Activated naive CD8-positive, alpha-beta T cell treated with anti-CD3 and anti-CD28 coated beads, Interleukin-2, amount 50 U/mL, for 16 hours (primary cell): ENCODE measurements at places on chromosomes 4 and X.

DNA sequence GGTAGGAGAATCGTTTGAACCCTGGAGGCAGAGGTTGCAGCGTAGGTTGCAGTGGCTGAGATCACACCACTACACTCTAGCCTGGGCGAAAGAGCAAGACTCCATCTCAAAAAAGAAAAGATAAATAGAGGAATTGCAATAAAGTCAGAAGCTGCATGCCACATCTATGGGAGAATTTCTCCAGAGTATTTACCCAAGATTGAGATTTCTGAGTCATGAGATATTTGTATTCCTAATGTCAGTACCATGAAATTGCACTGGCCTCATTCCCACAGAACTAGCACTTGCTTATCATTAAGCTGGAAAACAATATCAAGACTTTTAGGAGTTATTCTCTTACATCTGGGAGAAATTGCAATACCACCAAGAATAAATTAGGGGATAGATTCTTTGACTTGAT lies 37.4 kb downstream of the ASIC5 start:
- no peak for DNase-seq

- no peak for DNase-seq
These were observed 674.3 kb upstream of the MAGEB2 start for GRCh38 chrX:29541038-29541437.

GRCh38 chr4:67651536-67651935 lies 49.4 kb downstream of the UBA6 start:
- DNase-seq = no peak

- DNase-seq = no peak
These were observed 87.9 kb downstream of the BCOR start for GRCh38 chrX:40009890-40010289.

- no peak for DNase-seq
These were observed 637 bp downstream of the MAMLD1 start for GRCh38 chrX:150363561-150364346.

GRCh38 chr4:132101526-132101925 lies 1047.6 kb upstream of the PCDH10 start:
- no peak for DNase-seq

DNA sequence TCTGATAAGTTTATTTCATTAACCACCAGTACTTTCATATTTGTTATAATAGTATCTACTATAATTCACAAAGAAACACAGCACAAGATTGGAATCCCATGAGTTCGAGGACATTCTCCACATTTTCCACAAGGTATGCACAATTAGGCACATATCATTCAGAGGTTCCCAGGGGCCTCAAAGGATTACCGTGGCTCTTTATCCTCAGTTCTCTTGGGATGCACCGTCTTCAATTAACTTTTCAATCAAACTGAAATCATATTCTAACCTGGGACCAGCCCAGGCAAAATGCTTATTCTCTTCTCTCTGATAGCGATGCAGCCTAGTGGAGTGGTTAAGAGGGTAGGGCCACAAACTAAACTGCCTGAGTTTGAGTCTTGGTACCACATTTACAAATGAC lies 242.6 kb upstream of the RASGEF1B start:
- DNase-seq = no peak

DNA sequence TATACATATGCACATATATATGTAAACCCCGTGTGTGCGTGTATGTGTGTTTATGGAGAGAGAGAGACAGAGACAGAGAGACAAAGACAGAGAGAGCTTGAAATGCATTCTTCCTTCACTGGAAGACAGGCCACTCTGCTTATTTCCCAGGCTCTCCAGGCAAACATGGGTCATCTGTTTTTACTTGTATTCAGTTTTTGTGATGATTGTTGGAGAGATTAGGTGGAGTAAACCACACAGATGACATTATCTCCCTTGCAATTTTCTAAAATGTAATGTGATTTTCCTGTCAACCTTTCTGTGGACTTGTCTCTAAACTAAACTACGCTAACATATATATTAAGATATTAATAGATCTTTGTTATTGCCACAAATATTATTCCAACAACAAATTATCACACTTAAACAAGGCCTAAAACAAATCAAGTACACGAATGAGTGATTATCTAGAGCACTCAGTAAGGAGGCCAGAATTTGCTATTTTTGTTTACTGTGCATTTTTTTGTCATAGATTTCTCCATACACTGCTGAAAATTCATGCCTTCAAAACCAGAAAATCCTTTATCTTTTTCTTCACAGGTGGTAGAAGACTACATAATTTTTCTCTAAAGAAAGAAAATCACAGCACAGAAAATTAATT lies 251.8 kb upstream of the SLIT2 start:
- DNase-seq = no peak

DNA sequence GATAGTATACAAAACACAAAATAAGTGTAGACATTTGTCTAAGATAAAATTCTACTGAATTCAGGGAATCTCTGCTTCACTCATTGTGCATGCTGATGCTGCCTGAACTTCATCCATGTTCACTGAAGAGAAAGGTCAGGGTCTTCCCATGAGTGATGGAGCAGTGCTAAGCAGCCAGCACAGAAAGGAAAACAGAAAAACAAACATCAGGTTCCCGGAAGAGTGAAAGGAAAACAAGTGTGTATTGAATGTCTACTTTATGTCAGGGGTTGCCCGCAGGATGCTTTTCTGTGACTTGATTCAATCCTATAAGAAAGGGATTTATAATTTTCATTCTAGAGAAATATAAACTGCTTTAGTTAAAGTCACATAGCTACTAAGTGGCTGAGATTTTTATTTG lies 522.4 kb downstream of the RAB28 start:
- no peak for DNase-seq

GRCh38 chrX:10077425-10078188 lies 79.2 kb upstream of the CLCN4 start:
- DNase-seq = no peak

GRCh38 chr4:40962551-40963180 lies 212.9 kb downstream of the NSUN7 start:
- DNase-seq = no peak

DNA sequence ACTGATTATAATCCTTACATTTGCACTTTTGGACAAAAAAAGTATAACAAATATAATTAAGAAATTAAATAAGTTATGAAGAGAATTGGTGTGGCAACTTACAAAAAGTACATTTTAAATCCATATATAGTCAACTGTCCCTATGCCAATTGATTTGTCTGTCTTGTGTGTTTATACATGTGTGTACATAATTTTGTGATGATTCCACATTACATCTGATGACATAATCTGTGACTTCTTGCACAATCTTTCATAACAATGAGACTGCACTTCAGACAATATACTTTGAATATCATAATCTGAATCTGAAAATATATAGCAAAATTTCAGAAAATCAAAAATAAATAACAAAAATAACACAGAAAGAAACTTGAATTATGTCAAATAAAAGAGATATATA lies 953.4 kb downstream of the FAT4 start:
- no peak for DNase-seq

GRCh38 chr4:14115106-14115505 lies 487.6 kb upstream of the BOD1L1 start:
- no peak for DNase-seq

- no peak for DNase-seq
These were observed 49.3 kb upstream of the EOLA2 start for GRCh38 chrX:149987613-149988012.

GRCh38 chrX:101419489-101419888 lies 11.5 kb downstream of the HNRNPH2 start:
- no peak for DNase-seq

GRCh38 chr4:8666581-8666980 lies 74.0 kb downstream of the CPZ start:
- DNase-seq = no peak

DNA sequence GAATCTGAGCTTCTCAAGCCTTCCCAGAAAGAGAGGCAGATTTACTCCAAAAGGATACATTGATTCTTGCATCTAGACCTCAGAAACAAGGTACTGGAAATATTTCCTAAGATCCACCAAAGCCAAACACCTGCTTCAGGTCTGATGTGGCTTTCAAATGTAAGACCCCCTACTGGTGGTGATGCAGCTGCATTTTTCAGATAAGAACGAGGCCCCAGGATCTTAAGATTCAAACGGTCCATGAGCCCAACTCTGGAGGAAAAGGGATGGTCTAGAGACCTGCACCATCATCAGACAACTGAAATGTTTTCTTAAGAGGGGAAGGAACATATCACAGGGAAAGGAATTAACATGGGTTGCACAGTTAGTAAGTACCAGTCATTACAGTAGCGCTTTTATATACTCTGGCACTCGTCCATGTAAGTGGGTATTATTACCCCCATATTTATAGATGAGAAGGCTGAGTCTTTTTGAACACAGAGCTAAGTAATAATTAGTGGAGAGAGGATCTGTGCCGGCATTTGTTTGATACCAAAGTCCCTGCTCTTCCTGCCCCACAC lies 73.7 kb downstream of the LEF1 start:
- no peak for DNase-seq

- no peak for DNase-seq
These were observed 54.0 kb downstream of the SLC9A7 start for GRCh38 chrX:46704767-46705386.

- DNase-seq = no peak
These were observed 12.8 kb upstream of the ELOVL6 start for GRCh38 chr4:110211007-110211769.

GRCh38 chr4:77776182-77777134 lies 42.7 kb downstream of the CNOT6L start:
- DNase-seq = no peak

DNA sequence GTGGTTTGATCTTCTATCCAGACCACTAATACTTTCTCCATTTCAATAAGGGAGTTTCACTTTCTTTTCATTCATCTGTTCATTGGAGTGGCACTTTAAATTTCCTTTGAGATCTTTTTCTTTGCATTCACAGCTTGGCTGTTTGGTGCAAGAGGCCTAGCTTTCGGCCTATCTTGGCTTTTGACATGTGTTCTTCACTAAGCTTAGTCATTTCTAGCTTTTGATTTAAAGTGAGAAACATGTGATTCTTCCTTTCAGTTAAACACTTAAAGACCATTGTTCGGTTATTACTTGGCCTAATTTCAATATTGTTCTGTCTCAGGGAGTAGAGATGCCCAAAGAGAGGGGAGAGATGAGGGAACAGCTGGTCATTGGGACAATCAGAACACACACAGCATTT lies 24.3 kb downstream of the CXCL13 start:
- DNase-seq = no peak

DNA sequence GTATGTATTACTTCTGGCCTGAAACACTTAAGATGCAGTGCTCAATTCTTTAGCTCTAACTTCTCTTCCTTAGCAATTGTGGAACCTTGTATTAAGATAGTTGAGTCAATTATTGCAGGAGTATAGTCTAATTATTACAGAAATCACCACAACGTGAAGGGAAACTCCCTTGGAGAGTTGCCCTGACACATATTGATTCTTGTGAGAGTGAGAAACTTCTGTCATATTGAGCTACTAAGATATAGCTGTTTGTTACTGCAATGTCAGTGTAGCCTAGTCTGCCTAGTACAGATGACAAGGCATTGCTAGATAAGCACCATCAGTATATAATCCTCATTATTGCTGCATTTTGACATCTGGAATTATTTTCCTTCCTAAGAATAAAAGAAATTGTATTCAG lies 82.7 kb upstream of the TEX13C start:
- DNase-seq = no peak

DNA sequence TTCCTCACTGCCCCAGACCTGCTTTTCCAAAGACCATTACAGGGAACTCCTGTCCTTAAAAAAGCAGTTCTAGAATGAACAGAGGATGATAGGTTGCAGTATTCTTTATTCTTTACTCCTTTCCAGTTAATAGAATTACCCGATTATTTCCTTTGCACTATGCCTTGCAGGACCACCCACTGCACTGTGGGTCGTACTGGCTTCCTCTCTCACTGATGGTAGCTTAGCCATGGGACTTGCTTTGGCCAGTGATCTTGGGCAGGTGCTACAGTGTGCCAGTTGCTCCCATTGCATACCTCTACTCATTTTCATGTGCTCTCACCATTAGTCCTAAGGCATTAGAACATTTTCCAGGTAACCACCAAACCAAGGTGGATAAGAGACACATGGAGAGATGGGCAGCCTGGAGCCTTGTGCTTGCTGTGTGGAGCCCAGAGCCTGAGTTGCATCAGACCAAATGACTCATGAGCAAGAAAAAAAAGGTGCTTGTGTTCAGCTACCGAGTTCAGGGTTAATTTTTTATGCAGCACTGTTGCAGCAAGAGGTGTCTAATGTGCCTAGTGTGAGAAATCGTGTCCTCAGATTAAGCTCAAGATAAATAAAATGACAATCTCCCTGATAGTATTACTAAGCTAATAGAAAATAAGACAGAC lies 7.6 kb upstream of the UNC5C start:
- DNase-seq = no peak
